Hepatic stellate cell (primary cell): ENCODE measurements at places on chromosomes 7 and 10.

DNA sequence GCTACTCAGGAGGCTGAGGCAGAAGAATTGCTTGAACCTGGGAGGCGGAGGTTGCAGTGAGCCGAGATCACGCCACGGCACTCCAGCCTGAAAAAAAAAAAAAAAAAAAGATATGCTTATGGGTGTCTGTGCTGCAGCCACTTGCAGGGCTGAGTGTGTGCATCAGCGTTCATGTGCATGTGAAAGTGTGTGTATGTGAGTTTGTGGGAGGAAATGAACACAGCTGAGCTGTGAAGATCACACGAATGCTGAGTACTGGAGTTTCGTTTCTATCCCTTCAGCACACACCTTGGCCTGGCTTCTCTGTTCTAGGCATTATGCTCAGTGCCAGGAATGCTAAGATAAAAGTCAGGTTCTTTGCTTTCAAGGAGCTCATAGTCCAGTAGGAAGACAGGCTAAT, 12.0 kb upstream of the SVOPL start:
- no peak for DNase-seq

DNA sequence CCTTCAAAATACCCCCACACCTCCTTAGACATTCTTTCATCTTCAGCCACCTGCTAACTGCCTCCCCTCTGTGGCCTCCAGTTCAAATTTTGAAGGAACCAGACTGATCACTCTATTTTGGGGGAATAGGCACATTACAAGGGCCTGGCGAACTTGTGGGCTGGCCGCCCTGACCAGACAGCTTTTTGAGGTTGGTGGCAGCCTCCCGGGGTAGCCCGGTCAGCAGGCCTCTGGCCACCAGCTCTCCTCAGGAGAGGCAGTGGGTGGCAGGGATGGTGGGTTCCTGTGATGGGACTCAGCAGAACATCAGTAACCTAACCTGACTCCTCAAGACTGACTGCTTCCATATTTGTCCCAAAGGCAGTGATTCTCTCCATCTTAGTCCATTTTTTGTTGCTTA, 17.4 kb upstream of the EEPD1 start:
- DNase-seq = no peak

GRCh38 chr10:51109801-51110533, 35.7 kb downstream of the PRKG1 start:
- DNase-seq = no peak

DNA sequence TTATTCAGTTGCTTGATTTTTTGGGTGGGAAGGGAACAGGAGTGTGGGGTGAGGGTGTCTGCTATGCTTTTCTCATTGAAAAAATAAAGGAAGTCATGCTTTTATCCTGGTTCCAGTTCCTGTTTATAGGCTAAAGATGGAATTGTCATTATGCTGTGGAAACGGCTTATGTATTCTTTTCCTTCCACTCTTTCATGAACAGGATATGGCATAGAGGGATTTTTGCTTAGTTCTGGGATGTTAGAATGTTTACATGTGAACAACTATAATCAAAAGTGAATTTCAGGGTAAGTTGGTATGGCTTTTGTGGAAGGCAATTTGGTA, 35.9 kb upstream of the PTPN12 start:
- no peak for DNase-seq

DNA sequence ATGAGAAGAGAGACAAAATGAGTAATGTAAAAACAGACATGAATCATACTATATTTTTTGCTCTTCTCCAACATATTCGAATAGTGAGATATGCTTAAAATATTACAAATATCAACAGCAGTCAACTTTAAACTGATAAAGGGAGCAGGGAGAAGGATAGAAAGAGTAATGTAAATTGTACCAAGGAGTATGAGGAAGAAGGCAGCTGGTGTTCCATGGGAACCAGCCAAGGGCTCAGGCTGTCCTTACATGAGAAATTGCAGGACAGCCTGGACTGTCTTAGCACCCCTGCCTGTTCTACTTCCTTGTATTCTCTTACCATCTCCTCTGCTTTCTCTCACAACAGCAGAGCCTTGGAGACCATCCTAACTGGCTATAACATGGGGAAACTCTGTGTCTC, 128.7 kb downstream of the TSPAN12 start:
- DNase-seq = peak; percentile 7

GRCh38 chr7:99505324-99505662, 831 bp downstream of the ZKSCAN5 start:
- DNase-seq = no peak

- no peak for DNase-seq
Observed at GRCh38 chr7:84162584-84162983, 32.0 kb downstream of the SEMA3A start.

DNA sequence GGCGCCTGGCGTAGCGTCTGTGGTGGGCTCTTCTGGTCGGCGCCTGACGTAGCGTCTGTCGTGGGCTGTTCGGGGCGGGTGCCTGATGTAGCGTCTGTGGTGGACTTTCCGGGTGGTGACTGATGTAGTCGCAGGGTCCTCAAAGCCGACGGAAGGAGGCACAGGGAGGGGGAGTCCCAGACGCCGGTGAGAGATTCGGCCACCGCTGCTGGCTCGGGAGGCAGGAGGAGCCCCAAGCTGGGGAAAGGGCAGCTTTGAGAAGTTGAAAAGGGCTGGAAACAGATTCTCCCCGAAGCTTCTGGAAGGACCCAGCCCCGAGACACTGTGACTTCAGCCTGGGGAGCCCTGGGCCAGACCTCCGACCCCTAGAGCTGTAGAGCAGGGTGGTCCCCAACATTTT, 105.7 kb downstream of the DNAJB6 start:
- no peak for DNase-seq

- peak; percentile 25 for DNase-seq
Observed at GRCh38 chr10:60964257-60965235, 20.6 kb upstream of the RHOBTB1 start.

- DNase-seq = no peak
Observed at GRCh38 chr7:132142006-132142405, 434.3 kb downstream of the PLXNA4 start.

DNA sequence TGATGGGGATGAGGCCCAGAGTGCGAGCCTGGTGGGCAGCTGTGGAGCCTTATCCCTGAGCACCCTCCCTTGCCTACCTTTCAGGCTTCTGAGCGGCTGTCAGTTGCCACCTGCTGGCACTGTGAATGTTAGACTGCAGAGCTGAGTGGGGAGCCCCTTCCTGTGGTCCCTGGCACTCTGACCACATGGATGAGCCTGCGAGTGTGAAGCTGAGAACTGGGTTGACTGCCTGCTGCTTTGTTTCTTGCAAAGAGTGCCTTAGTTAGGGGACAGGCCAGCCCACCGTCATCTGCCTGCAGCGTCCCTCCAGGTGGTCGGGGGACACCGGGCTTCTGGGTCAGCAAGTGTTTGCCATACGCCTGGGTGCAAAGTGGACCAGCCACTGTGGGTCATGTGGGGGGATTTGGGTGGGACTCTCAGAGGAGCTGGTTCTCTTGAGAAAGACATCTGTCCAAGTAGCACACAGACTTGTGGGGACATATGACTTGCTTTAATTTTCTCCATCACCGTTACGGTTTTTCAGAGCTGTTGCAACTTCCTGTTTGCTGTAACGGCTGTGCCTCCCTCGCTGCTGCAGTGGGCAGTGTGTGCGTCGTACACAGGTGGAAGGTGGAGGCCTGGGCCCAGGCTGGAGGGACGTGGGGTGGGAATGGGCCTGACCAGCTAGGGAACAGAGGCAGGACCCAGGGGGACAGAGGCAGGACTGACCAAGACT, 13.7 kb downstream of the INPP5A start:
- DNase-seq = no peak

DNA sequence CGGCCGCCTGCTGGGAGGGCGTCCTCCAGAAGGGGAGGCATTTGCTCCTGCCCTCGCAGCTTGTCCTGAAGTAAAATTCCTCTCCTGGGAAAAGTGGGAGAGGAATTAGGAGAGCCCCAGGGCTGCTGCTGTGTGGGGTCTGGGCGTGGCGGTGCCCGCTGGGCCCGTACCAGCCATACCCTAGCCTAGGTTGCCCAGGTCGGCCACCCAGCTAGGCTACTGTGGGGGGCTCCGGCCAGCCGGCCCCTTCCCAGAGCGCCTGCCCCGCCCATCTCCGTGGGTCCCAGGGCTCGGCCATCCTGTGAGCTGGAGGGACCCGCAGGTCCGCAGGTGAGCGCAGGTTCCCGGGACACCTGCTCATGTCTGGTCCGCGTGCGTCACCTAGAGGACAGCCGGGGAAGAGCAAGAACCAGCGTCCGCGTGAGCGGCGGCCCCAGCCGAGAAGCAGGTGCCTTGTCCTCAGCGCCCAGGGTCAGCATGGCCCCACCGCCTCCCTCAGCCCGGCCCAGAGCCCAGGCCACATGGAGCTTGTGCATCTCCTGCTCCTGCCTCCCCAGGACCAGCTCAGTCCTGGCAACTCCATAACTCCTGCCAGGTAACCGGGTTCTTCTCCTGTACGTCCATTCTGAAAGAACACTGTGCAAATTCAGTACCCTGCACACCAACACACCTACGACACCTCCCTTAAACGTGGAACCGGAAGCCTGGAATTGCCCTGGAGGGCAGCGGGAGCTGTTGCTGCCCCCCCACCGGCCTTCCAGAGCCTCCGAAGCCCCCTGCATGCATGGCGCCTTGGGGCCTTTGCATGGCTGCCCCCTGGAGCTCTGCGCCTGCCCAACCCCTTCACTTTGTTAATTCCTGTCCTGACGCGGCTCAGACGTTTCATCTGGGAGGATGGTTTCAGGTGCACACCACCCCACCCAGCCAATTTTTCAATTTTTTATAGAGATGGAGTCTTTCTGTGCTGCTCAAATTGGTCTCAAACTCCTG, 22.8 kb upstream of the FOXL3 start:
- no peak for DNase-seq

- peak; percentile 60 for DNase-seq
Observed at GRCh38 chr7:116953372-116953905, at the start of gene ST7. ST7 (plus strand) TSS chr7:116953501; CDS start chr7:116953541, 40 bp downstream.

GRCh38 chr10:50557130-50557682, 66.5 kb downstream of the SGMS1 start:
- no peak for DNase-seq

DNA sequence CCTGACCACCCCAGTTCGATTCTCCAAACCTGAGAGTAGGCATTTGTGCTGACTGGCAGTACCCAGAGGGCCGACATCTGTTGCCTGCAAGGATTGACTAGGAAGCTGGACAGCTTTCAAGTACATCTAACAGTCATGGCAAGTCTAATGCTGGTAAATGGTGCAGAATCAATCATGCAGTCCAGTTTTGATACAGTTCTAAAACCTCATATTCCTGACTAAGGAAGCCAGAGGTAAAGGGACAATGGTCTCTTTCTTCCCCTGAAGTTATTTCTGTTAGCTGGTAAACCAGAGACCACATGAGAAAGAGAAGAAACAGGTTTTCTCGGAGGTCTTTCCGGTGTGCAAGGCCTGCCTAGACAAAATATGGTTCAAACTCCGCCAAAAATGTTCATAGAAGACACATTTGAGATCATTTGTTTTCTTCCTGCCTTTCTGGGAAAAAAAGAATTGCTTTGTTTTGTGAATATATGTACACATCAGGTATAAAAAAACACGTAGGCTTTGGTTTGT, 97.1 kb downstream of the WDR37 start:
- DNase-seq = no peak

GRCh38 chr10:71434760-71435394, 38.2 kb downstream of the CDH23 start:
- peak; percentile 1 for DNase-seq

- DNase-seq = no peak
Observed at GRCh38 chr7:82273886-82274285, 169.7 kb downstream of the CACNA2D1 start.

GRCh38 chr10:4865945-4866661, 40.1 kb downstream of the AKR1E2 start:
- DNase-seq = no peak

GRCh38 chr10:17387861-17388503, 66.4 kb downstream of the ST8SIA6 start:
- peak; percentile 4 for DNase-seq

- no peak for DNase-seq
Observed at GRCh38 chr7:94276795-94277194, 117.9 kb upstream of the COL1A2 start.

DNA sequence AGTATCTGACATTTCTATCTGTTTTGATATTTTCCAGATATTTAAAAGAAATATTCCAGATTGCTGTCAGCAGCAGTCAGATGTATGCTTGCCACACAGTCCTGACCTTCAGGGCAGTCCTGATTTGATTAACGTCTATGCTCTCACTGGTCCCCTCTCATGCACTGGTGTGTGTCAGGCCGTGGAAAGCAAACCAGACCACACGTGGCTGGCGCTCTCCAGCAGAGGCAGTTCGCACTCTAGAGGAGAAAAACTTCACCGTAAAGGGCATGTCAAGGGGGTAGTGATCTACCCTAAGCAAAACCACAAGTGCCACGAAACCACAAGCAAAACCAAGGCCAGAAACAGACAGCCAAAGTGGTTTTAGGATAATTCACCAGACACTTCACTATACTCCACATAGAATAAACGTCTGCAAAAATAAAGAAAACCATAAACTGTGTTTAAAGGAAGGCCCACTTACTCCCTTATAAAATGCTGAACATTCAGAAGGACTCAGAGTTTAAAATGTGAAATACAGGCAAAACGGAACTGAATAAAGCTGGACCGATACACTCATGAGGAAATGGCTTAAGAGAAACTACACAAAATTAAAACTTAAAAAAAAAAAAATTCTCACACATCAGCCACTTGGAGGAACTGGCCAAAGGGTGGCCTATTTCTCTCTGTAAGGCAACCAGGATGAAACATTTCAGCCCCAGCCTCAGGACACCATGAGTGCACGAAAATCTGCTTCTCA, 26.4 kb downstream of the PARP12 start:
- no peak for DNase-seq

DNA sequence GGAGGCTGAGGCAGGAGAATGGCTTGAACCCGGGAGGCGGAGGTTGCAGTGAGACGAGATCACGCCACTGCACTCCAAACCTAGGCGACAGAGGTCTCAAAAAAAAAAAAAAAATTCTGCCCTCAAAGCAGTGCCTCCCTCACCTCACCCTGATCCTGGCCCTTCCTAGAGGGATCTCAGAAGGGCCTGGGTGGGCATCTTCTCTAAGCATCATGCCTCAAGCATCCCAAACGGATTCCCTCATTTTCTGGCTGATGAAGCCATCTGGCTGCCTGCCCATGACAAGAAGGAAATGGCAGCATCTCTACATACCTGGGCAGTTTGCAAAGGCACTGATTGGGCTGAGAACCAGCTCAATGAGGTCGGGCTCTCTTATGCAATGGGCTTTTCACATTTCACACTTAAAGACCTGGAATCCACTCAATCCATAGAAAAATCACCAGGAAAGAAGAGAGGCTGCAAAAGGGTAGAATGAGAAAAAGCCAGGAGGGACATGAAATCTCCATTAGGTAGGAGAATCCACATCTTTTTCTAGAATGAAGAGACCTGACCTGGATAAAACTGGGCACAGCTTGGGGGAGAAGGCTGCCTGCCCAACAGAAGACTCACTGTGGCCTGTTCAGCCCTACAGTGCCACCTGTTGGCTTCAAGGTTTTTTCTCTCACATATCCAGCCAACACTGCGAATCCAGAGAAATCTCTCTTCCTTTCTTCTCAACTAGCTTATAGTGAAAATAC, 48.1 kb downstream of the PDLIM1 start:
- DNase-seq = peak; percentile 47

GRCh38 chr7:125492521-125492920, 562.9 kb upstream of the POT1 start:
- DNase-seq = no peak
